Anterior cingulate cortex (tissue), 58 donors: ENCODE measurements at places on chromosomes 3 and 15.

DNA sequence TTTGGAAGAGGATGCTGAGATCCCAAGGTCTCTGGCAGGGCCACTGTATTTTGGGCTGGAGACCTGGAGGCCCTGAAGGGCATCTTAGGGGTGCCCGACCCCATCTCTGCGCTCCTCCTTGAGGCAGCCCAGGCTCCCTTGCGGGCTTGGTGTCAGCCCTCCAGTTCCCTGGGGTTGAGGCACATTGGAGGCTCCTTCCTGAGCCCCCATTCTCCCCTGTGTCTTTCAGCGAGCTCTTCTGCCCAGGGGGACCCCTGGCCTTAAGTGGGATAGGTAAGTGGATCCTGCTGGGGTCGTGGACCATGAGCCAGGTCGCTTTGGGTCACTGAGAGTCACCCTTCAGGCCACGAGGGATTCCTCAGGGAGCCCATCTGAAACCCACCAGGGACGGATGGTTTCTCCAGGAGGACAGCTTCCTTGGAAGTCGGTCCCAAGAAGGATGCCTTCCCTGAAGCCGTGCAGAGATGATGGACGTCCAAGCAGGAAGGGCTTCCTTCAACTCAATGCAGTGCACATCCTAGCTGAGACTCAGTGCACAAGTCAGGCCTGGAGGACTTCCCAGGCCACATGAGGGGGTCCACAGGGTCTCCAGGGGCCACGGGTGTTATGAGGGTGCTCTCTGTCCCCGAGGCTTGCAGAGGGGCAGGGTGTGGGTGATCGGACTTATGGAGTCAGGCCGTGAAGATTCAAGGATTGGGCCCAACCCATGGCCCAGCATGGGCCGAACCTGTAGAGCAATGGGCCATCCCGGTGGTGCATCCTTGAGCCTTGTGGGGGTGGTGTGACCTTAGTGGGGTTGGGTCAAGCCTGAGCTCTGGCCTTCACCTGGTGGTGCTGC is 224.3 kb downstream of the SNRPN start:
- DNase-seq = no peak

DNA sequence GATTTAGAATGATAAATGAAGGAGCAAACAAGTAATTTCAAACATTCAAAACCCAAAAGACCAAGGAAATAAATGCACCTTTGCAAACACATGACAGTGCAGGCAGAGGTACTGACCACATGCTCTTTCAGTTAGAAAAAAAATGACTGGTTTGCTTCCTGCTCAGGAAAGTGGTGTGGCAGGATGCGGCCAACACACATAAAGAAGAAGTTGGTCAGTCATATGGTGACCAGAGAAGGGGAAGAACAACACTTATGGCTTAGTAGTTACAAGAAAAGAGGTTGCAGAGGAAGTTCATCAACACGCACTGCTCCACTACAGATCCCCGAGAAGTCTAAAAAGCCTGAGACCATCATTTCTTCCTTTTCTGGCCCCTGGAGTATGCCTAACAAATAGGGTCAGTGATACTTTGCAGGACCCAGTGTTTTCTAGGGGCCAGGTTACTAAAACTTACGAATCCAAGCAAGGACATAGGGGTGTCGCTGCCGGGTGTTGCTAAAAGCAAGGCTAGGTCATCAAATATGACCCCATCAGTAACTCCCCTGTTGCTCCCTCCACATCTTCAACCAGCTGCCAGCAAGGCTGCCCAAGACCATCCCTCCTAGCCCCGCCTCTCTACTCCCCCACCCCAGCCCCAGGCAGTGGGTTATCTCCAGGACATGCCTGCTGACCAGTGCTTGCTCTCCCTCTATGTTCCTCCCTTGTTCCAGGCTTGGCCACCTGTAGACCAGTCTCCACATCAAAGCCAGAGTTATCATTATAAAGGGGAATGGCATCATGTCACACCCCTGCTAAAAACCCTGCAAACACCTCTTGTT is 11.2 kb downstream of the ATP8B4 start:
- DNase-seq = no peak

GRCh38 chr3:42368861-42369260 is 41.5 kb downstream of the LYZL4 start:
- DNase-seq = no peak

DNA sequence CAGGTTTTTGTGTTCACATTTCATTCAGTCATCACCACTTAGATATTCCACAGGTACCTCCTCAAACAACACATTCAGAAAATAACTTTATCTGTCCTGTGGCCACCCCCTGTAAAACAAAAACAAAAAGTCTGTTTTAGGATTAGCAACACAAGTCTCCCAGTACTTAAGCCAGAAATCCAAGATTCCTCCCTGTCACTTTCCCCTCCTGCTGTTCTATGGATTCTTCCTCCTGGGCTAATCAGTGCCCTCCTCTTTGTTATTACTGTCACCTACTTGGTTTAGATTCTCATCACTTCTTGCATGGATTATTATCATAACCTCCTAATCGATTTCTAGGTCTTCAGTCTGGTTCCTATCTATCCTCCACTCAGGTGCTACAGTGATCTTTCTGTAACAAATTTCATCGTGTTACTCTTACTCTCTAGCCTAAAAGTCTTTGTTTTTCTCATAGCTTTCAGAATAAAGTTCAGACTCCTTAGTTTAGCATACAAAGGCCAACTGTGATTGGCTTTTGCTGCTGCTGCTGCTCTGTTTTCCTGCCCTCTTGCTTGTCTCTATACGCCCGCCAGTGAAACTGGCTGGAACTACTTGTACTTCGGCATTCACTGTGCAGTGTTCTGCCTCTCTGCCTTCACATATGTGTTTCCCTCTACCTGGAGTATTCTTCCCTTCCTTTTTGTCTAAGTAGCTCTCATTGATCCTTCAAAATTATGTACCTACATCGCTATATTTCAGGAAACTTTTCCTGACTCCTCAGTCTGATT is 32.2 kb downstream of the PPP2R3A start:
- no peak for DNase-seq

DNA sequence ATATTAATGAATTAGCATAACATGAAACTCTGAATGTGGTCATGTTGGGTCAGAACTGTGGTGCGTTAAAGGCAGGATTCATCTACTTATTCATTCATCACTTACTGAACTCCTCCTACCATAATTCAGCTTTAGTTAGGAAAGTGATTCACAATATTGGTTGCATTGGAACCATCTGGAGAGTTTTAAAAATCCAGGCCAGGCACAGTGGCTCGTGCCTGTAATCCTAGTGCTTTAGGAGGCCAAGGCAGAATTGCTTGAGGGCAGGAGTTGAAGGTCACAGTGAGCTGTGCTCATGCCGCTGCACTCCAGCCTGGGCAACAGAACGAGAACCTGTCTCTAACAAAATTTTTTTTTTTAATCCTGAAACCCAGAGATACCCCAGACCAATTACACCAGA is 44.2 kb upstream of the ATG7 start:
- DNase-seq = no peak

- no peak for DNase-seq
These were observed 47.0 kb upstream of the RGMA start for GRCh38 chr15:93135997-93136397.

DNA sequence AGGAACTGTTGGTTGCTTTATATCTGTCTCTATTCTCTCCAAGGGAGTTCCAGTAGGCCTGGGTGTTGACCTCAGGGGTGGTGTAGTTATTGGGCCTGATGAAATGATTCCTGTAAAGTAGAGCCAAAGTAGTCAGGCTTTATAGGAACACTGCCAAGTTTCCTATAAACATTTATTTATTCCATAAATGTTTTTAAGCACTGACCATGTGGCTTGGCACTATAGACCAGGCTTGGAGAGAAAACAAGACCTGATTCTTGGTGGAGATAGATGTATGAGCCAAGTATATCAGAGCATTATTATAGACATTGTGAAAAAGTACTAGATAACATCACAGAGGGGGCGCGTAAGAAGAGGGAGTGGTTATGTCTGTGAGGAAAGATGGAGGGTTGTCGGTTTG is 65.9 kb downstream of the TFG start:
- DNase-seq = no peak

- DNase-seq = no peak
These were observed 25.9 kb downstream of the ETFA start for GRCh38 chr15:76285241-76285825.

- no peak for DNase-seq
These were observed 87.7 kb upstream of the ALDH1L1 start for GRCh38 chr3:126267976-126268615.

DNA sequence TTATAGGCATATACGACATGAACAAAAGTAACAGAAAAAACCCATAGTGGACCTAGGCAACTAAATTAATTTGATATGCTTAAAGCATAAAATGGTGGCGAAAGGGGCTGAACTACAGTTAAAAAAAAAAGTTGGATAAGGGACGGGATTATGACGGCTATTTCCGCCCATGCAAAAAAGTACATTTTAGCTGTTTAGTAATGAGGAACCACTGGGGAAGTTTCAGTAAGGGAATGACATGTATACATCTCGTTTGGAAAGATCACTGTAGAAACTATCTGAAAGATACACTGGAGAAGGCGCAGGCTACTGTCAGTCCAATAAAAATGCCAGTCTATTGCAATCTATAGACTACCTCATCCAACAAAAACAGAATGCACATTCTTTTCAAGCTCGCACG is 65.6 kb downstream of the ZNF148 start:
- DNase-seq = no peak

DNA sequence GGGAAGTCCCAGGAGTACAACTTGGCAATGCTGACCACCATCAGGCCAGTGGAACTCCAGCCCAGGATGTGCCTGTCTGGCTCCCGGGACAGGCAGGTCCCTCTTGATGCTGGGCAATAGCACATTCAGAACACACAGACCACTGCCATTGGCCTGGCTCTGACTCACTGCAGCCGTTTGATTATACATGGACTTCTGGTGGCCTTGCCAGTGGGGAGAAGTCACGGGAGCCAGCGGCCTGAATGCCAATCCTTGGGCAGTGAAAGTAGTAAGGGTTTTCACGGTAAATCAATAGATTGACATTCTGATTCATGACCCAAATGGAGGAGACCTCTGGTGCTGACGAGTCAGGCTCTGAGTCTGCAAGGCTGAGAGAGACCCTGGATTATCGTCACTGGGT is 12.5 kb upstream of the PROK2 start:
- no peak for DNase-seq

DNA sequence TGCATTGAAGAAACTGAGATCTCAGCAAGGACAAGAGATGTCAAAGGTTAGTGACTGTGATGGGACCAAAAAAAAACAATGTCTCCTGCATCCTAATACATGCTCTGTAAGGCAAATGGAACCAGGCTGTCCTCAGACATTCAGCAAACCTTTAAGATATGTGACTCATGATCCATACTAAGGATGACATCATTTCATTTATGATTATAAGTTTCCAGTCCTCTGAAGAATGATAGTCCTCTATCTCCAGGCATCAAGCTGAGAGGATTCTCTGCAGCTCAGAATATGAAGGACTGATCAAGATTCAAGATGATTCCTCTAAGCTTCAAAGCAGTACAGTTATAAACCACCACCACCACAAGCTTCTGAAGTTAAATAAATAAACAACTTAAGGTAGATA is 47.6 kb downstream of the SSR3 start:
- DNase-seq = no peak

- DNase-seq = no peak
These were observed 8.6 kb downstream of the NT5DC2 start for GRCh38 chr3:52524752-52525679.

DNA sequence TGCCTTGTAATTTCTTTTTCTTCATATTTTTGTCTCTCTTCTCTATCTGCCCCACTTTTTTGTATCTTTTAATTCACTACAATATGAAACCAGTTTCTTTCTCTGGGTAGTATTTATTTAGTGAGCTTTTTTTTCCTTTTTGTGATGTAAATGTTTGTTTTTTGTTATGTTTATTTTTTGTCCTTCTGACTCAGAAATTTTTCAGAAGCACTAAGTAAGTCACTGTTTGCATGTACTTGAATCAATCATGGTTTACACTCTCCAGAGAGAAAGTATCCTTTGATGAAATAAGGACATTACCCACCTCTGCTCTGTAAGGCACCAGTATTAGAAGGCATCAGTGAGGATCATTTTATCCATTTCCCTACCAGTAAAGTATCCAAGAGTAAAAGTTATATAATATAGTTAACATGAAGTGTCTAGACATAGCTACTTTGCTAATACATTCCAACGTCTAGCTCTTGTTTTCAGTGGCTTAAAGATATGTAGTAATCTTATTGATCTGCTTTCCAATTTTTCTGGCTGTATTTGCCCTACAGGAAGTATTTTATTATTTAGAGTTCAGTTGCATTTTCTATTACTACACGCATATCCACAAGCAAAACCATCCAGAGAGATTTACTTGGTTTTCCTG is 25.4 kb downstream of the FILIP1L start:
- no peak for DNase-seq

DNA sequence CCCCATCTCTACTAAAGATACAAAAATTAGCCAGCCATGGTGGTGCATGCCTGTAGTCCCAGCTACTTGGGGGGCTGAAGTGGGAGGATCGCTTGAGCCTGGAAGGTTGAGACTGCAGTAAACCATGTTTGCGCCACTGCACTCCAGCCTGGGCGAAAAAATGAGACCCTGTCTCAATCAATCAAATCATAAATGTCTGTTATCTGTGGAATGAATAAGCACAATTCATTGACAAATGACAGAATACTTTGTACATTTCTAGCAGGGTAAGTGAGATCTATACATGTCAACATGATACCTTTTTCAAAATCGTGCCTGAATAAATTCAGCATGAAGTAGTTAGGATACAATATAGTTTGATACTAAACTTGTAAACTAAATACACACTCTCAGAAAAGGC is 181.2 kb downstream of the FOXP1 start:
- no peak for DNase-seq

DNA sequence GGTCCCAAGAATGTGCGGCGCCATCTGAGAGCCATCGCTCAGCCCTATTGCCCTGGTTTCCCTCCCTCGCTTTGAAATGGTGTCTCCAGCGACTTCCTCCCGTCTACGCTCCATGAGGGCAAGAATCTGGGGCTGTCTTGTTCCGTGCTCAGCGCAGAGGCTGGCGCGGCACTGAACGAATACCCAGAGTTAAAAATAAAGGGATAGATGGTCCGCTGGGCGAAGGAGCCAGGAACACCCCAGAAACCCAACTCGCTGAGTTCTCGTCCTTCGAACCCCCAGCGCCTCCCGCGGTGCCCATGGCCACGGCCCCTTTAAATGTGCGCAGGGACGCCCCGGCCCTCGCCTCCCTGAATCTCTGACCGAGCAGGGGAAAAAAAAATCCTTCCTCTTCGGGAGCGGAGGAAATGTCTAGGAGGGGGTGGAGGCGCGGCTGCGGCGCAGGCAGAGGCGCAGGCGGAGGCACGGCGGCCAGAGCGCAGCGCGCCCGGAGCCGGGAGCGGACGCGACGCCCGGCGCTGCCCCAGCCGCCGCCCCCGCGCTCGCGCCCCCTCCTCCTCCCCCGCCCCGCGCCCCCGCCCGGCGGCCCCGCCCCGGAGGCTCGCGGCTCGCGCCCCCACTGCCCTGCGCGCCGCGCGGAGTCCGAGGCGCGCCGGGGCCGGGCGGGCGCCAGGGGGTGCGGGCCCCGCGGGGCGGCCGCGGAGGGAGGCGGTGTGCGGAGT is 8.5 kb upstream of the FGD5 start:
- no peak for DNase-seq

GRCh38 chr3:124410471-124410870 is 319.8 kb upstream of the UMPS start:
- no peak for DNase-seq

GRCh38 chr15:68642491-68642845 is 63.7 kb downstream of the CORO2B start:
- DNase-seq = no peak
